ENCODE measurements at places on chromosomes 3 and 15. TPM values are rescaled to one million over a fixed set of nuclear protein-coding genes. Genes with fewer than 3 reads are reported as not detected.
A peak's percentile ranks its signal among the peaks of the same experiment; 100 is the strongest.

GRCh38 chr3:104933972-104934371 is 432.7 kb upstream of the ALCAM start:
- DNase-seq: no peak

DNA sequence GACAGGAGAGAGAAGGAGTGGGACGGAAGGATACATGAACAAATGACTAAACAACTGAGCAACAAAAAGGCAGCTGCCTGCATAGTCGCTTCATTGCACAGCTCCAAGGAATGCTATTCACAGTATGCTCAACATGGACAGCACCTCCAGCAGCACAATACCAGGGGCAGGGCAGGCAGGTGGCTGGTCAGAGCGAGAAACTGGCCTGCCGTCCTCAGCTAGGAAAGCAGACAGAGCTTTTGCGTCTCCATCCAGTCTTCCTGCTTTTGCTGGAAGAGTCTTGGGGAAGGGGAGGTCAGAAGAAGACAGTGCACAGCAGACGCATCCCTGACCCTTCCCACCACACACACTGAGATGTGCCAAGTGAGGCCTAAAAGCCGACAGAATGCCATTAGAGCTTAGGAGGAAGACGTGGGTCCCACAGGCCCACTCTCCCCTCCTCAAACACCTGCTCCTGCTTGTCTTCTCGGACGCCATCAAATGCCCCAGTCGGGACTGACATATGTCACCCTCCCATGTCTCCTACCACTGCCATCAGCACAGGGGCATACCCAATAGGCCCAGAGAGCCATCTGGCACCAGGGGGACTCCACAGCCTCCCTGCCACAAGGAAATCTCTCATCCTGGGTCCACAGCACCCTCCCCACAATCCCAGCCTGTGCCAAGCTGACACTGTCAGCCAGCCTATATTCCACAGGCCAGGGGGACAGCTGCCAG is 3.9 kb downstream of the RAB6B start:
- no peak for DNase-seq

GRCh38 chr3:62622553-62623174 is 249.3 kb upstream of the FEZF2 start:
- peak; percentile 48 for DNase-seq

- DNase-seq: no peak
Observed at GRCh38 chr3:152760591-152760990, 74.3 kb upstream of the P2RY1 start.

GRCh38 chr15:79898369-79898768 is 1.6 kb upstream of the MTHFS start:
- no peak for DNase-seq

DNA sequence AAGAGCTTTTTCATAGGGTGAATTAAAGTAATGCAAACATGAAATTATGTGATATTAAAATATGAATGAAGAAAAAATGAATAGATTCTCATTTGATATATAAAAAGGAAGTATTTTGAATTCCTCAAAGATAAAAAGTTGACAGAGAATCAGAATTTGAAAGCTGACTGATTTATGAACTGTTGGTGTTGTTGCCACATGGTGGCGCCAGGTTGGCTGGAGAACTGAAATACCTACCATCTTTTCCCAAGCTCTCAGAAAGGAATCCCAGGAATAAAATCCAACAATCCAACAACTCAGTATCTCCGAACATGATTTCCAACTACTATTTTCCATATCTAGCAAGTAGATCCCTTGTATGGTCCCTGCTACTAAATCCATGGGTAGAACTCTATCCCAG is 3.1 kb downstream of the MYRIP start:
- peak; percentile 2 for DNase-seq

DNA sequence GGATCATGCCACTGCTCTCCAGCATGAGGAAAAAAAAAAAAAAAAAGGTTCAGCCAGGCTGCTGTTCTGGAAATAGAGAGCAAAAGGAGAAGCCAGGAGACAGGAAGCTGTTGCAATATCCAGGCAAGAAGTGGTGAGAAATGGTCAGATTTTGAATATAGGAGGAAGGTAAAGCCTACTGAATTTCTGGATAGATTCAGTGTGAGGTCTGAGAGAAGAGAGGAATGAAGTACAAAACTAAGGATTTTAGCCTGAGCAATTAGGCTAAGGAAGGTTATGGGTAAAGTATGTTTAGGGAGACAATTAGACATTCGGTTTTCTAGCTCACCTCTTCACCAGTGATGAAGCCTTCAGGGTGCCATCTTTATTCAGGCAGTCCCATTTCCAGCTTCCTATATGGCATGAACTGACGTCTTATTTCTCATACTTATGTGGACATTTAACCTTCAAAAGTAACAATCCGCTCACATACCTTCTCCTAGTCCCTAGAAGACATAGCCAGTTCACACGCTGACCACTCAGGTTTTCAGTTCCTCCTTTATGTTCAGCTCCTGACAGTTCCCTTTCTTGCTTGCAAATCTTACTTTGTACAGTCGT is 57.2 kb downstream of the KIF9 start:
- no peak for DNase-seq

GRCh38 chr3:38578551-38578950 is 70.9 kb downstream of the SCN5A start:
- no peak for DNase-seq

- DNase-seq: no peak
Observed at GRCh38 chr3:157145606-157146322, 14.2 kb downstream of the CCNL1 start.

DNA sequence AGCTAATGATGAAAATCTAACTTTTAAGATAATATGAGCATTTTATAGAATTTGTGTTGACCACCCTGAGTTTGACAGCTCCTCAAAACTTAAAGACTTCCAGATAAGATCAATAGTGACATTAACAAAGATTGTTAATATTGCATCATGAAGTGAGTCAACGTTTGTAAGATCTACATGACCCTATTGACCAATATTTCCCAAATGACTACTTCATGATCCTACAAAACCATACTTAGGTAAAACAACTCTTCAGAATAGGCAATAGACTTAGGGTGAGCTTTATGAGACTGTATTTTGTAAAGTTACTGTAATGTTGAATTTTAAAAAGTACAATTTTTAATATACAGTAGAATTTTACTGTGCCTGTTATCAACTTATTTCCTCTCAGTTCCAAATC is 422.7 kb upstream of the ALCAM start:
- no peak for DNase-seq

- no peak for DNase-seq
Observed at GRCh38 chr3:130659911-130660310, 86.7 kb downstream of the PIK3R4 start.

DNA sequence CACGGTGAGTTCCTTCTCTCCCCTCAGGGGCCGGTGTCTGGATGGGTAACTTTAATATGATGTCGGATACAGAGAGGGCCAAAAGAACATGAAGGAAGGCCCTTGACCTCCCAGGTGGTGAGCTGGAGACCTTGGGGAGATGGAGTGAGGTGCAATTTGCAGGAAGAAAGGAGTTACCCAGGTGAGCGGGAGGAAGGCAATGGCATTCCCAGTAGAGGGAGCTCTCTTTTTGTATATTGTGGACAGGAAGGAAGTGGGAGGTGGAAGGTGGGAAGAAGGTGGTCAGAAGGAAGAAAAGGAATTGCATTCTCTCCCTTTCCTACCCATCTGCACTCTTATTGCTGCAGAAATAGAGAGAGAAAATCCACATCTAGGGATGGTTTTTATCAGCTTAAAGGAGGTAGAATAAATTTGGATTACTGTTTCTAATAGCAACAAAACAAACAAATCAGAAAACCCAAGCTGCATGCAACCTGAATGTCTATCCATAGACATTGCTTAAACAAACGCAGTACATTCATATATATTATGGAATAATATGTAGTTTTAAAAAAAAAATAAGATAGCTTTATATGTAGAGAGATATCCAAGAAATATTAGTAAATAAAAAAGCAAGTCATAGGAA is 169.0 kb upstream of the TSC22D2 start:
- no peak for DNase-seq

DNA sequence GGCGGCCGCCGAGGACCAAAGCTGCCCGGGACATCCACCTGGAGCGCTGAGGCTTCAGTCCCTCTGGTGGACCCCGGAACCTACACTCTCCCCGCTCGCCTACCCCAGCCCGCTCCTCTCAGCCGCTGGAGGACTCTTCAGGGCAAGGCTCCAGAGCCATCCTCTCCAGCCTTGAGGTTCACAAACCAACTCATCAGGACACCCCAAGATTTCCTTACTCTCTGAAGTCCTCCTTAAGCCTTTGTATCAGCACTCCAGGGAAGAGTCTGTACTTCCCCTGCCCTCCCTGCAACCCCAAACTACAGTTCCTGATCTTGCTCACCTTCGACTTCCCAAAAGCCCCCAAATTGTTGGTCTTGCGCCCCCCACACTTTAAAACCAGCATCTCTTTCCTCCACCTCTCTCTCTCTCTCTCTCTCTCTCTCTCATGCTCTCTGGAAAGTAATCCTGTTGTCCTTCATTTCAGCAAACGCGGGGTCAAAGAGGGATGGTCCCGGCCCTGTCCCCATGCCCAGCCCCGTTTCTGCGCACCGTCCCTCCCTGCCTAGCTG is 438 bp downstream of the THBS1 start:
- no peak for DNase-seq

GRCh38 chr15:92326236-92326635 is 67.4 kb upstream of the ST8SIA2 start:
- no peak for DNase-seq

- DNase-seq: no peak
Observed at GRCh38 chr3:125959317-125960065, 9.5 kb upstream of the ROPN1B start.

DNA sequence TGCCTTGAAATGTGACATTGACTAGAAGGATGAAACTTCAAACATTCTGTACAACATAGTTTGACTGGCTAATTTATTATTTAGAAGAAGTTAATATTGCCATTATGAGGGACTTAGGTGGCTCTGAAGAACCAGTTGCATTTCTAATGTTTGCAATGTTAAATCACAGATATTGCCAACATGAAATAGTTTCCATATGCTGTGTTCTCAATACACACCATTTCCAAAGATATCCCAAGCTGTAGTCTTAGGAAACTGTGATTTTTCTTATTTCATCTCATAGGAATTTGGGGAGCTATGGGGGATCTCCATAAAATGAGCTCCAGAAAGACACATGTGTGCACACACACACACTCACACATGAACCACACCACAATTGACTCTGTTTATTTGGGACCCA is 36.3 kb downstream of the ALG1L2 start:
- no peak for DNase-seq

DNA sequence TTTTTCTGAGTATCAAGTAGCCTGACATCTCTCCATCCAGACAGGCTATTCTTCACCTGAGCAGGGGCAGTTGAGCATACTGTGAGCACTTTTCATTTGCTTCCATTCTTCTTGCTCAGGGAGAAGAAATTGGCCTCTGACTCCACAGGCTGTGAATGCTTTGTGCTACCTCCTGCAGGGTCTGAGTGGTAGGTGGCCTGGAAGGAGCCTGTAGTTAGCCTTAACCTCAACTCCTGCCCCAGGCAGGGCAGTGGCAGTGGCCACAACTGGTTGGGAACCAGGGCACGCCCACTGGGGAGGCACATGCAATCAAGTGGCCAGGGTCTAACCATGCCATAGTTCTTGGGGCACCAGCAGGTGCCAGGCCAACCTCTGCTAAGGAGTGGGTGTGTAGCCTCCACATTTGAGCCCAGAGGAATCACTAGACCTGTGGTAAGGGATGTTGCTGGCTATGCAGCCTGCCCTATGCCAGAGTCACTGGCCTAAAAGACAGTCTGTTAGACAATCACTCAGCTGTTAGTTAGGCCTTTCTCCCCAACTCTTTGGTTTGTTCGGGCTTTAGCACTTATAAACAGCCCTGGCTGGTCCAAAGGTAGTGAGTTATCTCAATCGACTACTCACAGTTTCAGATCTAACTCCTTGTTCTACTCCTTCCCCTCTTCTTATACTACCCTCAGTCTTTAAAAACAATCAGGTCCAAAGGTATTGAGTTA is 7.4 kb downstream of the C3orf62 start:
- no peak for DNase-seq

- DNase-seq: no peak
Observed at GRCh38 chr15:63735449-63735848, 98.3 kb downstream of the HERC1 start.

GRCh38 chr15:40443846-40444245 is 3.1 kb downstream of the BAHD1 start:
- no peak for DNase-seq

LRRC57 gene
- 32.7 TPM for total RNA-seq

HYAL1 gene
- not detected for total RNA-seq

BLOC1S6 gene
- 55.6 TPM for total RNA-seq

SLC35G2 gene
- total RNA-seq: 25.0 TPM

SLC6A20 gene
- not detected for total RNA-seq

TBL1XR1 gene
- total RNA-seq: 220 TPM

COPG1 gene
- 157 TPM for total RNA-seq

CYP1A2 gene
- total RNA-seq: not detected

CHL1 gene
- total RNA-seq: not detected

NAALADL2 gene
- 0.50 TPM for total RNA-seq

All from A673 (cell line).